Fibroblast of lung (primary cell): ENCODE measurements at places on chromosomes 3 and 15. TPM values are rescaled to one million over a fixed set of nuclear protein-coding genes. Genes with fewer than 3 reads are reported as not detected.

LRRC31 gene
- not detected in 2 replicates for total RNA-seq

FGD5 gene
- 0.50 and 1.0 TPM in 2 replicates for total RNA-seq

CYP11A1 gene
- 0.33 and 0.51 TPM in 2 replicates for total RNA-seq

TMEM158 gene
- total RNA-seq = 79.4 and 125 TPM in 2 replicates

CLDN1 gene
- 2.6 and 7.1 TPM in 2 replicates for total RNA-seq
